ENCODE measurements at places on chromosomes 2 and 18.

DNA sequence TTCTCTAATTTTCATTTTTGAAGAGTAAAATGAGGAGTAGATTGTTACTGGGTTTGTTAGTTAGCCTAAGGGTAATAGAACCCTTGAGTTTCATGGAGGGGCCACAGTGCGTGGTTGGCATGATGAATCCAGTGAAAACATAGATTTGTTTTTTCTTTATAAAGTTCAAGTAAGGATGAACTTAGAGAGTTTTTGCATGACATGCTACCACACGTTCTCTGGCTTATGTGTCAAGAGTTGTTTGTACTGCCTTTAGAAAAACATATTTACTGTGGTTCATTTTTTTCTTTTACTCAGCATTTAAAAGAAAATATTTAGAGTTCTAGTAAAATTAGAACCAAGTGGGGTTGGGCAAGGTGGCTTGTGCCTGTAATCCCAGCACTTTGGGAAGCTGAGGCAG lies 21.8 kb downstream of the RBM44 start:
- no peak for DNase-seq

GRCh38 chr2:59655809-59656208 lies 897.6 kb downstream of the BCL11A start:
- DNase-seq: no peak

DNA sequence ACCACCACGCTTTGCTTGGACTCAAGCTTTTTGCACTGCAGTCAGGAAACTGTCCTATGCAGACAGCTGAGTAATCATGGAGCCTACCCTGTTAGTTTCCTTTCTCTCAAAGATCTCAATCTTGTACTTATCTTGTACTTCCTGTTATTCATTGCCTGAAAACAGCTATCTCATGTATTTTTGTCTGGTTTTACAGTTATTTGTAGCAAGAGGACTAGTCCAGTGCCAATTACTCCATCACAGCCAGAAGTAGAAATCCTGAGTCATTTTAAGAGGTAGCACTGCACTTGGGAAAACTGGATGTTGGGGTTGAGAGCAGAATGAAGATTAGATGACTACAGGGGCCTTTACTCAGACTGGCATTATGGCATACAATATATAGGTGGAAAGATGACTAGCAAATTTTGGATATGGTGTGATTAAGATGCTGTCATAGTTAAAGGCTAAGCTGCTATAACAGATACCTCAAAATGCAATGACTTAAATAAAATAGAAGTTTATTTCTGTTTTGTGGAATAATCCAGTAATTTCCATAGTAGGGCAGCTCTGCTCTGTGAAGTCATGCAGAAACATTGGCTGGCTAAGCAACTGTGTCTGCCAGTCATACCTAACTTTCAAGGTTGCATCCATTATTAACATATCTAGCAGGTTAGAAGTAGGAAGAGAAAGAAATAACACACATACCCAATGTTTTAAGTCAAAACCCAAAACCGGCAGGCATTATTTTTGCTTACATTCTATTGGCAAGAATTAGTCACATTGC lies 21.1 kb upstream of the CHMP3 start:
- DNase-seq: no peak

GRCh38 chr18:40222776-40223175 lies 1732.3 kb upstream of the PIK3C3 start:
- DNase-seq: no peak

Measured in stimulated activated CD8-positive, alpha-beta memory T cell treated with anti-CD3 and anti-CD28 coated beads, Interleukin-4, amount 100 ng/mL, for 48 hours (primary cell).